Mesenteric fat pad (tissue), 1 donor: ENCODE measurements at places on chromosomes 2 and 18. TPM values are rescaled to one million over a fixed set of nuclear protein-coding genes. Genes with fewer than 3 reads are reported as not detected.
A peak's percentile ranks its signal among the peaks of the same experiment; 100 is the strongest.

DNA sequence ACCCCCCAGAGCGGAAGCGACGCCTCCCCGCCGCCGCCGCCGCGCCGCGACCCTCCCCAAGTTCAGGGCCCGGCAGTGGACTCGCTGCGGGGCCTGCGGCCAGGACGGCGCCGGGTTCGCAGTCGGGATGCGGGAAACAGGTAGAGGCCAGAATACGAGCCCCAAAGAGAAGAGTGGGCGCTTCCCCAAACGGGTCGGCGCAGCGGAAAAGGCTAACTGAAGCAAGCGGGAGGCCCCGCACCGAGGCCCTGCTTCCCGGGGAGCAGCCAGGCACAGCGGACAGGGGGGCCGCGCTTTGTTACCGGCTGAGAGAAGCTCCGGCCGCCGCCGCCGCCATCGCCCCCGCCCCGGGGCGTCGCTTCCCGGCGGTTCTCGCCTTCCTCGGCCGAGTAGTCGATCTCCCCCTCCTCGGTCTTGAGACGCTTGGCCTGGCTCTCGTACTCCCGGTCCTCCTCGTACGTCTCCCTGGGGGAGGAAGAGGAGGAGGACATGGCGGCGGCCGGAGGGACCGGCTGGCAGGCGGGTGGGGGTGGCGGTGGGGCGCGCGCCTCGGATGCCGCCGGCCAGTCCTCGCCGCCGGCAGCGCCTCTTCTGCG lies 494 bp downstream of the HNRNPLL start:
- DNase-seq = no peak

GRCh38 chr18:40094441-40094840 lies 1860.6 kb upstream of the PIK3C3 start:
- DNase-seq = no peak

DNA sequence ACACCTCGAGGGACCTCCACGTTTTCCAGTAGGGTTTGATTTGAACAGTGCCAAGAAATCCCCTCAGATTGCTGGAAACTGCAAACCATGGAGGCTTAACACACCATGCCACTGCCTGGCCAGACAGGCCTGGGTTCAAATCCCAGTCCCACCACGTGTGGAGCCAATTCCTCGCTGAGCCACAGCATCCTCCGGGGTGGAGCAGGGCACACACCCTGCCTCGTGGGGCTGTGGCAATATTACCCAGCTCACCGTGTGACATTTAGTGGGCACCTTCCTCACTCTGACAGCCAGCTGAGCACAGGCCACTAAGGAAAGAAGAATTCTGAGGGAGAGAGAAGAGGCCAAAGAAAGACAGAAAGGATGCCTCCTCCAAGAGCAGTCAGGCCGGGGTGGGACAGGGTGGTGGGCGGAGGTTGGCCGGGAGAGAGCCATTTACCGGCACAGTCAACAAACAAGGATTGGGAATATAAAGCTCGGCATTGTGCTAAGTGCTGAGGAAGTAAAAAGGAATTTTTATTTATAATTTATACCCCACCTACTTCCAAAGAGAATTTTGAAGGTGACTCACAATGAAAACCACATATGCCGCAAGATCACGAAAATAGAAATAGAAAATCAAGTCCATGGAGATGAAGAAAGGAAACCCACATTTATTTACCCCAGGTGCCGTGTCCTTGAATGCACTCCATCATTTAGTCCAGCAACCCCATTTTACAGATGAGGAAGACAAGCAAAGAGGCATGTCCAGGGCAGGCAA lies 111.5 kb downstream of the MCFD2 start:
- peak; percentile 82 for DNase-seq

- DNase-seq = no peak
Observed at GRCh38 chr2:84292545-84292944, 166.5 kb downstream of the SUCLG1 start.

The MAPRE3 gene
- 65.2 TPM for total RNA-seq

The ABCG8 gene
- total RNA-seq = not detected

The RASGRP3 gene
- 16.1 TPM for total RNA-seq

GRCh38 chr2:205867371-205867770 lies 185.1 kb downstream of the NRP2 start:
- DNase-seq = no peak

The CYP27C1 gene
- total RNA-seq = 1.1 TPM

The USP37 gene
- total RNA-seq = 13.9 TPM

The GPAT2 gene
- total RNA-seq = 9.0 TPM

DNA sequence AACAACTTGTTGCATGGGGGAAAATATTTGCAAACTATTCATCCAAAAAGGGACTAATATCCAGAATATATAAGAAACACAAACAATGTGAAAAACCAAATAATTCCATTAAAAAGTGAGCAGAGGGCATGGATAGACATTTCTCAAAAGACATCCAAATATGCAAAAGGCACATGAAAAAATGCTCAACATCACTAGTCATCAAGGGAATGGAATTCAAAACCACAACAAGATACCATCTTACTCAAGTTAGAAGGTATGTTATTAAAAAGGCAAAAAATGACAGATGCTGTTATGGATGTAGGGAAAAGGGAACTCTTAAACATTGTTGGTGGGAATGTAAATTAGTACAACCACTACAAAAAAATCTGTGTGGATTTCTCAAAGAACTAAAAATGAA lies 396.5 kb downstream of the CCDC85A start:
- no peak for DNase-seq

DNA sequence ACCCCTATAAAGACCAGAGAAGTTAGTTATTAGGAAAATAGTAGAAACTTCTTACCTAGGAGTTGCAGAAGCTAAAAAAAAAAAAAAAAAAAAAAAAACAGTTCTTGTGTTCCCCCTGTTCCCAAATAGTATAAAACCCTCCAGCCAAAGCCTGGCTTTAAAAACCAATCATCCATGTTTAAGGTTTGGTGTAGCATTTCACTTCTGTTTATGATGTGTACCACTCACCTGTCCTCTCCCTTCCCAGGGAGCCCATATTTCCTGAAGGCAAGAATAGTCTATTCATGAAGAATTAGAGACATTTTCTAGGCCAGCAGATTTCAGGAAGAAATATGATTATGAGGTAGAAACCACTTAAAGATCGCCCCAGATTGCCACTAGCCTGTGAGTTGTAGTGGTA lies 273.6 kb downstream of the SETBP1 start:
- no peak for DNase-seq

GRCh38 chr2:240244543-240244942 lies 104.1 kb upstream of the OTOS start:
- no peak for DNase-seq

The ZNF804A gene
- total RNA-seq = not detected

DNA sequence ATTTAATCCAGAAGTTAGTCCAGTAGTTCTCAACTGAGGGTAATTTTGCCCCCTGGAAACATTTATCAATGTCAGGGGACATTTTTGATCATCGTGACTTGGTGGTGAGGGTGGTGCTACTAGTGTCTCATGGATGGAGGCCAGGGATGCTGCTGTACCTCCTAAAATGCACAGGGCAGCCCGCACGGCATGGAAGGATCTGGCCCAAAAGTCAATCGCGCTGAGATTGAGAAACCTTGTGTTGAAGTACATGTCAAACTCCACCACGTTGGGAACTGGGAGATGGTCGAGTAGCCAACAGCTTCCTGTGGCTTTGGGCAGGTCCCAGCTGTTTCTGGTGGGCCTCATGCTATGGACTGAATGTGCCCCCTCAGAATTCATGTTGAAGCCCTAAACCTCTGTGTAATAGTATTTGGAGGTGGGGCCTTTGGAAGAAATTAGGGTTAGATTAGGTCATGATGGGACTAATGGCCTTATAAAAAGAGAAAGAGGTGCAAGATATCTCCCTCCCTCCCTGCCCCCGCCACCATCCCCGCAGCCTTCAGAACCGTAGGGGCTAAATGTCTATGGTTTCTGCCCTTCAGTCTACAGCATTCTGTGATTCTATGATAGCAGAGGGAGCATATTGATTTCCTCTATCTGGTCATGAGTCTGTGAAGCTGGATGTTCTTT lies 259.7 kb downstream of the MYCN start:
- DNase-seq = peak; percentile 57

- DNase-seq = no peak
Observed at GRCh38 chr2:220034426-220035130, 407.1 kb downstream of the SLC4A3 start.

The IMP4 gene
- total RNA-seq = 104 TPM

- no peak for DNase-seq
Observed at GRCh38 chr2:102356381-102356712, 751 bp downstream of the IL18R1 start.

- no peak for DNase-seq
Observed at GRCh38 chr2:145751629-145752028, 1231.7 kb upstream of the ZEB2 start.

- peak; percentile 64 for DNase-seq
Observed at GRCh38 chr18:48106976-48107781, 176.7 kb upstream of the SMAD2 start.

DNA sequence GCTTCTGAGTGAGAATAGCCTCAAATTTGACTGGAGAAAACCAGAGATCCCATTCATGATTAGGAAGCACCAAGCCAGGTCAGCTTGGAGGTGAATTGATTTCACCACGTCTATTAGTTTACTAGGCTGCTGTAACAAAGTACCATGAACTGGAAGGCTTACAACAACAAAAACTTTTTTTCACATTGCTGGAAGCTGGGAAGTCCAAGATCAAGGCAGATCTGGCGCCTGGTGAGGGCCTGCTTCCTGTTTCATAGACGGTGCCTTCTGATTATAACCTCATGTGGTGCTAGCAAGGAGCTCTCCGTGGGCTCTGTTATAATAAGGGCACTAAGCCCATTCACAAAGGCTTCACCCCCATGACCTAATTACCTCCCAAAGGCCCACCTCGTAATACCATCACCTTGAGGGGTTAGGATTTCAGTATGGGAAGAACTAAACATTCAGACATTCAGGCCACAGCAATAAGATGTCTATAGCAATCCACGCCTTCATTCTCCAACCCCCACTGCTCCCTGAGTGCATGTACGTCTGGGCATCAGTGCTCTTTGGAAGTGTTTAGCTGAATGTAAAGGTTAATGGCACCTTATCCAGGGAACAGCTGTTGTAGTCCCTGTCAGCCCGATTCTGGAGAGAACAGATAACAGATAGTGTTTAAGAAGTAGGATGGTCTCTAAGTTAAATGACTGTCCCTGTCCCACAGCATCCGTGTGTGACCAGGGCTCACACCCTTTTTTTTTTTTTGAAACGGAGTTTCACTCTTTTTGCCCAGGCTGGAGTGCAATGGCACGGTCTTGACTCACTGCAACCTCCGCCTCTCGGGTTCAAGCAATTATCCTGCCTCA lies 89.2 kb downstream of the SOCS6 start:
- no peak for DNase-seq

DNA sequence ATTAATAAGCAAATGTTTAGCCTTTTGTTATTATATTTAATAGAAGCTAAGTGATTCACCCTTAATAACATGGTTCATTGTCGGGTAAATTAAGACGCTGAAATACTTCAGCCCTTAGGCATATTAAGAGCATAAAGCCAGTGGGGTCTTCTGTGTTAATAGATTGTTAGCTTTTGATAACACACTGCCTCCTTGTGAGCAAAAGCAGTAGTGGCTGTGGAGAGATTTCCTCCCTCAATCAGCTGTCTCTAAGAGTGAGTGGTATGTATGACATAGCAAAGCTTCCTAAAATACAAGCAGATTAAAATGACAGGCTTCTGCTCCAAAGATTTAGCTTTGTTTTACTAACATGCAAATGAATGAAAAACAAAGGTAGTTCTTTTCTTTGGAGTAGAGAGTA lies 143.7 kb upstream of the SYT4 start:
- no peak for DNase-seq

DNA sequence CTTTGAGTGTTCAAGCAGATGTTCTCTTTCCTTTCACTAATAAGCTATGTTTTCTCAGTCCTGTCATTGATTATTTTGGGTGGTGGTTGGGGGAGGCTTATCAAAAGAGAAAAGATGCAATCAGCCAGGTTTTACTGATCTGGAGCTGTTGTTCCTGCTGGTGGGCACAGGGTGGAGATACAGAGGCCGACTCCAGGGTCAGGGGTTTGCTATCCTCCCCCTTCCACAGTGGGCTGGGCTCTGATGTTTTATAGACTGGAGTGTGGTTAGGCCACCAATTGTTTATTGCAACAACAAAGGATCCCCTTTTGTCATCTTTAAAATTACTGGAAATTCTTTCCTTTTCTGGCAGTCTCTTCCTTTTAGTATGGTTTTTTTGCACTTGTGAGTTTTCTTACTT lies 120.5 kb downstream of the TANC1 start:
- DNase-seq = no peak

GRCh38 chr2:20676353-20677215 lies 9.6 kb downstream of the GDF7 start:
- DNase-seq = no peak
